ENCODE measurements at places on chromosomes 6 and 20.

DNA sequence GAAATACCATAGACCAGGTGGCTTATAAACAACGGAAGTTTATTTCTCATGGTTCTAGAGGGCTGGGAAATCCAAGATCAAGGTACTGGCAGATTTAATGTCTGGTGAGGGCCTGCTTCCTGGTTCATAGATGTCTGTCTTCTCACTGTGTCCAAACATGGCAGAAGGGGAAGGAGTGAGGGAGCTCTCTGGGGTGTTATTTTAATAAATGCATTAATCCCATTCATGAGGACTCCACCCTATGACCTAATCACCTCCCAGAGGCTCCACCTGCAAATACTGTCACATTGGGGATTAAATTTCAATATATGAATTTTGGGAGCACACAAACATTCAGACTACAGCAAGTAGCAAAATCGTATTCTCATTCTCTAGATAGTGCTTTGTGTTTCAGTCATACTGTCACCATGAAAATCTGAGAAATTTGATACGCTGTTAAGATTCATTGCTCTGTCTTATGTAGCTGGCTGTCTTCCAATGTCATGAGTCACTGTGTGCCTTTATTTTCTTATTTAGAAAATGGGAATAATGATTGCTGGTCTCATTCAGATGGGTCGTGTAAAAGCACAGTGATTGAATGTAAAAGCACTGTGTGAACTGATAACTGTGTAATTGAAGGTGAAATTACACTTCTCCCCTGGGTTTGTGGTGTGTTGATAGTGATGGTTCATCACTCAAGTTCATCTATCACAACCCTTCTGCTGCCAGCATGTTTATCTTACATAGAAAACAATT, 8.9 kb upstream of the ERVFRD-1 start:
- DNase-seq, result no peak

- no peak for DNase-seq
These were observed 30.9 kb downstream of the RSPH3 start for GRCh38 chr6:158969148-158969547.

GRCh38 chr20:23554401-23554800, 13.9 kb downstream of the CST9L start:
- DNase-seq, result no peak

DNA sequence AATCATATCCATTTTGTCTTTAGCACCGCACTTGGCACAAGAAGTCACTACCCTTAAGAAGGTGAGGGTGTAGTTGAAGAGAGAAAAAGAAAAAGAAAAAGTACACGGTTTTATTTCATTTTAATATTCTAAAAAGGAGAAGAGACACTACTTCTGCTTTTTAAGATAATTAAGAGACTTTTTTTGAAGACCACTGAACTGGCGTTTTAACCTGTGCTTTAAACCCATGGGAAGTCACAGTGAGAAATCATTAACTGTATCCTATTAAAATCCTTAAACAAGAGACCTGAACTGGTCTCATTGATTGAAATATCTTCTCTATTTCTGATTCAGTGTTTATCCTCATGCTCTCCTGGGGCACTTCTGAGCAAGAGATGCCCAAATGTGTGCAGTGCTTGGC, 243.5 kb downstream of the TMEM242 start:
- DNase-seq, result no peak

GRCh38 chr20:50172347-50173013, 18.1 kb upstream of the CEBPB start:
- no peak for DNase-seq

GRCh38 chr6:28940858-28941683, 17.3 kb upstream of the TRIM27 start:
- DNase-seq, result peak; percentile 85

GRCh38 chr6:37952027-37952426, 132.5 kb downstream of the ZFAND3 start:
- DNase-seq, result no peak

- no peak for DNase-seq
These were observed 10.3 kb upstream of the BLCAP start for GRCh38 chr20:37538003-37538402.

- DNase-seq, result no peak
These were observed 123.8 kb downstream of the FAM83B start for GRCh38 chr6:54970337-54970736.

DNA sequence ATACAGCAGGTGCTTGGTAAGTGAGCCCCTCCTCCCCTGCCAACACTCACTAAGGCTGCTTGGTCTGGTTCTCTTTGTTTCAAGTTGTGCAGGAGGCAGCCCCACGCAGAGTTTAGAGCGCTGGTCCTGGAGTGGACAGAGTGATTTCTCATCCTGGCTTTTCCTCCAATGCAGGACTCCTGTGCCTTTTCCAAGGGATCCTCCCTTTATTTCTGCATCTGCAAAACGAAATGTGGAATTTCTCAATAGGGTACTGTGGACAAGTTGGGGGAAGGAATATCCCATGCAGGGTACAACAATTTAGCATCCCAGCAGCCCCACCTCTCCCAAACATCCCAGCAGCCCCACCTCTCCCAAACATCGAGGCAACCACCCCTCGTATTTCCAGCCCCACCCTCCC, 30.6 kb upstream of the CCDC167 start:
- no peak for DNase-seq

DNA sequence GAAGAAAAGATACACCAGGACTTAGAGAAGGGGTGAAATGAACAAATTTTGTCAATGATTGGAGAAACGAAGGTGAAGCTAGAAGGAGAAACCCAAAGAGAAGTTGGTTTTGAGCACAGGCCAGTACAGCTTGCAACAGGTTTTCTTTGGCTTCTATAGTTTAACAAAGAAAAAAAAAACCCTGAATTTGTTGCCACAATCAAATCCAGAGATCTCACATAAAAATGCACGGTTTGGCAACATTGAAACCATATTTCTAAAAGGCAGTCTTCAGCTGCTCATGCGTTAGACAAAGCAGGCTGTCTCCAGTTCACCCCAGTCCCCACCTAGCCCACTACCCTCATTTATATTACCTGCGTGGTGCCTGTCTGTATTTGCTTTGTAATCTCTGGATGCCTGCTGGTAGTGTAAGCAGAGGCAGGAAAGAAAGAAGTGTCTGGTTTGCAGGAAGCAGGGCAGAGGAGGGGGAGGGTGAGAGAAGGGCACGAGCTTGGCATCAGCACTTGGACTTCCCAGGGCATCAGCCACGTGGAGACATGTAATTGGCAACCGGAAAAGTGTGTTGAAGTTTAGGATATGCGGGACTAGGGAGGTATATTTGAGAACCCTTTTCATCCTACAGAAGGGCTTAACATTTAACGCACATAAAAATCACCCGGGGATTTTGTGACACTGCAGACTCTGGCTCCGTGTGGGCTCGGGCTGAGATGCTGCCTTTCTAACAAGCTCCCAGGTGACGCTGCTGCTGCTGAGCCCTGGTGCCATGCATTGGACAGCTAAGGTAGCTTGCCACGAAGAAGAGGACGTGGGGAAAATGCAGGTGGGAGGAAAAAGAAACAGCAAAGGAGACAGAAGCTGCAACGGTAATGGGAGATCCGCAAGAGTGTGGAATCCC, 14.4 kb downstream of the PFDN4 start:
- no peak for DNase-seq

DNA sequence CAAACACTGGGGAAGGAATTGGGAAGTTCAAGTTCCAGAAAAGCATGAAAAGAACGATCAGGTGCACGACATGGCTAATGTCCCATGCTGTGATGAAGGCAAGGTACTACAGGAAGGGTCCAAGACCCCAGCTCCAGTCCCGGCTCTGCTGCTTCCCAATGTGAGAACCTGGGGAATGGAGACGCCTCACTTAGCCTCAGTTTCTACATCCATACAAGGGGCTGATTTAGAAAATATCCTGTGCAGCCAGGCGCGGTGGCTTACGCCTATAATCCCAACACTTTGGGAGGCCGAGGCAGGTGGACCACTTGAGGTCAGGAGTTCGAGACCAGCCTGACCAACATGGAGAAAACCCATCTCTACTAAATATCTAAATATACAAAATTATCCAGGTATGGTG, 80.7 kb upstream of the NFATC2 start:
- no peak for DNase-seq

GRCh38 chr6:40521496-40521895, 65.7 kb downstream of the LRFN2 start:
- no peak for DNase-seq

- DNase-seq, result no peak
These were observed 56.8 kb downstream of the COL9A1 start for GRCh38 chr6:70246118-70246517.

DNA sequence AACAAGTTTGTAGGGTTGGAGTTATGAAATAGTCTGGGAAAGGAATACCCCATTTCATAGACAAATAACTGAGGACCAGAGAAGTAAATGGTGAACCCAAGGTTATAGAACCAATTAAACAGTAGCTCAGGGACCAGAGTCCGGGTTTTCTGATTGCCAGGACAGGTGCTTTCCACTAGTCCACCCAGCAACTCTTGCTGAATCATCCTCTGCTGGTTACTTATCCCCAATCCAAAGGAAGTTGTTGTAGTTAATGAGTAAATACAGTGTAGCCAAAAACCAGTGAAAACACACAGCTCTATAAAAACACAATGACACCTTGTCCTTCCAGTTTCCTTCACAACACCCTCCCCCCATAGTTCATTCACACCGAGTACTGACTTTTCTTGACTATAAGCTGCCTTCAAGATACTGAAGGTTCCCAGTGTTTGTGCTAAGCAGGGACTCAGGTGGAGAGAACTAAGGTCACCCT, 766 bp upstream of the TINAG start:
- no peak for DNase-seq

GRCh38 chr6:42391441-42391840, 60.3 kb downstream of the TRERF1 start:
- DNase-seq, result no peak

GRCh38 chr6:81634155-81634880, 118.2 kb downstream of the TENT5A start:
- DNase-seq, result no peak

- no peak for DNase-seq
These were observed 119.9 kb downstream of the HFE start for GRCh38 chr6:26206868-26207801.

- DNase-seq, result no peak
These were observed 20.8 kb upstream of the BMP7 start for GRCh38 chr20:57287007-57287880.

GRCh38 chr20:58293453-58293852, 16.1 kb upstream of the RAB22A start:
- DNase-seq, result no peak

DNA sequence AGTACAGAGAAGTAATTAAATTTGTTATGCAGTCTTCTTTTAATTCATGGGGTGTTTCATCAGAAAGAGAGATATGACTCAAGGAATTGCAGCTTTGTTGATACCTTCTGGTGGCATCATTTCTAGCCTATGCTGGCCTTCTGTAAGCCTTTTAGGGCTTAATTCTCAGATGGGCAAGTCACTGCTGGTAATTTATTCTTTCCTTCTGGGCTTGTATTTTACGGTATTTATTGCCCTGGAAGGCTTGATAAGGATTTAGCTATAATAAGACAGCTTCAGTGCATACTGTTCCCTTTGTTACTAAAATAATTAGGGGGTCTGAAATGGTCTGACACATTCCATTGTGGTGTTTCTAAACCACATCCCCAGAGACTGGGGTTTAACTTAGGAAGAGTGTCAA, 57.9 kb upstream of the EMILIN3 start:
- DNase-seq, result no peak

DNA sequence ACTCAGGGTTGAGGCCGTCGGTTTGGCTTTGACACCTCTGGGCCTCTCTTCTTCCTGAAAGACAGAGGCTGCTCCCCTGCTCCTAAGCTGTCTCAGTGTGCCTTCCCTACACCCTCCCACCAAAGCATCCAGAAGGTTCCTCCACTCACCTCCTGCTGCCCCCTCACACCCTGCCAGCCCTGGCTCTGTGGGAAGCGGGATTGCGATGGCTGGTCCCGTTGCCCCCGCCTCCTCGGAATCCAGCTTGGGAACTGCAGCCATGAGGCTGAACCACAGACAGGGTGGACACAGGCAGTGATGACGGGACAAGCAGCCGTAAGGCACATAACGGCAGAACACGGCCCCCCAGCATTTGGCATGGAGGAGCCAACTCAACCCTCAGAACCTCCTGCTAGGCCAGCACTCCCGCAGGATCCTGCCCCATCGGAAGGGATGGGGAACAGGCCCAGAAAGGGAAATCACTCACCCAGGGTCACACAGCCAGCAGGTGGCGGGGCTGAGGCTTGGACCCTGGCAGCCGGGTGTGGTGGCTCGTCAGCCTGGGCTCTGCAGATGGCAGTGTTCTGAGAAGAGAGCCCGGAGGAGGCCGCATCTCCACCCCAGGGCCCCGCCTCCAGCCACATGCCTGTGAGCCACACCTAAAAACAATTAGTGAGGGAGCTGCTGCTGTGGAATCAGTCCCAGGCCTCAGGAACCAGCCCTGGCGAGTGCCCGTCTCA, 139.6 kb downstream of the PHACTR3 start:
- no peak for DNase-seq

- DNase-seq, result no peak
These were observed 26.6 kb downstream of the PRKN start for GRCh38 chr6:162700966-162701365.

DNA sequence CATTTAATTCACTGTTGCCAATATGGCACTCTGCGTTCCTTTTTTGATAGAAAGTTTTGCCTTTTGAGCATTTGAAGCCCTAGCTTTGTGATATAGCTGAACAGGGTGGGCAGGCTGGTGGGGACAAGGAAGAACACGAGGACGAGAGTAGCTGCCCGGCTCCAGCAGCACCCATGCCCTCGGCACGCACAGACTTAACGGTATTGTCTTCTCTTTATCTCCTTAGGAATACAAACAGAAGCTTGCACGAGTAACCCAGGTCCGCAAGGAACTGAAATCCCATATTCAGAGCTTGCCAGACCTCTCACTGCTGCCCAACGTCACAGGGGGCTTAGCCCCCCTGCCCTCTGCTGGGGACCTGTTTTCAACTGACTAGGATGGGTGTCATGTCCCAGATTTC, 56.0 kb downstream of the RPRD1B start:
- DNase-seq, result no peak

- no peak for DNase-seq
These were observed 240.1 kb downstream of the TFAP2A start for GRCh38 chr6:10174761-10175160.

DNA sequence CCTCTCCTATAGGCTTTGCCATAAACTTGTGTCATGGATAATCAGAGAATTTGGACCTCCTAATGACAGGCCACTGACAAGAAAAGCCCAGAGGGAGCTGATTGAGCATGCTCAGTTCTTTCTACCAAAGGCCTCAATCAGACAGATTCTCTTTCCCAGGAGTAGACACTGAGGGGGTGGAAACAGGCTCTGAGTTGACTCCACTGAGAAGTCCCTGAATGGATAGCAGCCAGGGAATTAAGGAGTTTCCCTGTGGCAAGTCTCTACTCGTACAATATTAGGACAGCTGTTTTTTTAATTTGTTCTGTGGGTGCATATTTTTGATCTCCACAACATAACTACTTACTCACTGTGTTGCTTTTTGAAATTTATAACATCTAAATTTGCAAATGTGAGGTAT, 63.3 kb downstream of the SLC16A10 start:
- no peak for DNase-seq
